ENCODE measurements at places on chromosomes 11 and 22.
A peak's percentile ranks its signal among the peaks of the same experiment; 100 is the strongest.

DNA sequence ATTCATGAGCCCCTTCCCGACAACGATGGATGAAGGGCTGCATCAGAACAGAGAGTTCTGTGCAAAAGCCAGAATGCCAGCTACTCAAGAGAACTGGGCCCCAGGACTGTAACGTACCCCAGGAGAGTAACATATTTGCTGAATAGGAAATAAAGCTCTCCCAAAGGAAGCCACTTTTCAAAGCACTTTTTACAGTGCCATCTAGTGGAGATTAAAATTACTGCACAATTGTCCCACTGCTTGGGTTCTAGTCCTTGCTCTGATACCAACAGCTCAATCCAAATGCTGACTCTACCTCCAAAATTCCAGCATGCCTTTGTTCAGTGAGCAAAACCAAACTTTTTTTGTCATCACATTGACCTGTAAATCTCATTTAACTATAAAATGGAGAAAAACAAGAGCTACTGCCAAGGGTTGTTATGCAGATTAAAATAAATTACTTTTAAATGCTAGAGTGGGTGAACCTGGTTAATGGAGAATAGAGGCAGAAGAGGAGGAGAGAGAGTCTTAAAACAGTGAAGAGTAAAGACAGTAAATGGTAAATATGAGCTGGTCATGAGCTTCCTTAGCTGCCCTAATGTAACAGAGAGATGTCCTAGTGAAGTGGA lies 87.6 kb upstream of the FSHB start:
- peak; percentile 17 for DNase-seq

DNA sequence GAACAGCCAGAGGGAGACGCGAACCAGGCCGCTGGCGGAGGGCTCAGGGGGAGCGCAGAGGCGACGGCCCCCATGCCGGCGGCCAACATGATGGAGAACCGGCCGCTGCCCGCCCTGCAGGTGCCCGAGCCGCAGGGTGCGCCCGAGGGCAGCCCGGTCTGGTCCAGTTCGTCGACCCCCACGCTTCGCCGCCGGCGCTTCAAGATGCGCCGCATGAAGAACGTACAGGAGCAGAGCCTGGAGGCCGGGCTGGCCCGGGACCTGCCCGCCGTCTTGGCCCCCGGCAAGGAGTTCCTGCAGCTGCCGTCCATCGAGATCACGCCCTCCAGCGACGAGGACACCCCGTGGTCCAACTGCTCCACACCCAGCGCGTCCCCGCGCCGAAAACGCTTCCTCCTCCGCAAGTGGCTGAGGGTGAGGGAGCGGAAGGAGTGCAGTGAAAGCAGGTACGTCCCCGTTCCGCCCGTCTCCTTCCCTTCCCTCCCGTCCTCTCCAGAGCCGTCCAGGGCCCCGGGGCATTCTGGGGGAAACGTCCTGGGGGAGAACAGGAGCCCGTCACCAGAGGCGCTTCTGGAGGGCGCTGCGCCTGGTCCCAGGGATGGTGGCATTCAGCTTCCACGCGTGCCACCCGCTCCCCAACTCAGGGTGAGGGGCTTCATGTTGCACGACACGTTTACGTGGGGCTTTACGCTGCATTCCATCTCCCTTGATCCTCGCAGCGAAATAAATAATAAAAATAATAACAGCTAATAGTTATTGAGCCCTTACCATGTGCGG lies 840 bp downstream of the GRAMD1B start:
- DNase-seq: peak; percentile 69

GRCh38 chr11:15228331-15228849 lies 113.7 kb downstream of the INSC start:
- DNase-seq: no peak

DNA sequence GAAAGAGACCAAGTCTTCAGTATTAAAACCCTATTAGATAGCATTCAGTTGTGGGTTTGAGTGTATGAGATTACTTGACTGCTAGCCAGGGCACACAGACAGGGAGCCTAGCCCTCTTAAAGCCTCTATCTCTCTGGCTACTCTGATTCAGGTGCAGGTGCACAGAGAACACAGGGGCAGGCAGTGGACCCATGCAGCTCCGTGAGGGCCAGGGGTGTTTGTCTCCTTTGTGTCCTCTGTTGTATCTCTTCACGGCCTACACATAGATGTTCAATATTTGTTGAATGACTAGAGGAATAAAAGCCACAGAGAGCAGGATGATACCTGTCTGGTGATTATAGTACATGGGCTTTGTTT lies 21.5 kb upstream of the AIFM3 start:
- DNase-seq: no peak

DNA sequence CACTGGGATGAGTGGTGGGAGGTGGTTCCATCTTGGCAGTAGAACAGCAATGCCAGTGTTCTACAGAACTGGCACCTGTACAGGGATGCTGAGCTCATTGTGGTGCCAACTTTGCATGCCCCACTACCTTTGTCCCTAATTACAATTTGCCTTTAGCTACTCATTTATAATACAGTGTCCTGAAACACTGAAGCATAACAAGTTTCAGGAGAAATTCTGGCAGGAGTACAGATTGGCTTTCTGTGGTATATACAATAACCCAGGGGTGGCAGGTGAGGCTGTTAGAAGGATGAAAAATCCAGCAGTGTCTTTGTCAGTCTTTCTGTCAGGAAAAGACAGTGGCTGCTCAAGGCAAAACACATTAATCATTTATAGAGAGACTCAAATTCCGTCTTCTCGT lies 240.3 kb downstream of the FAM76B start:
- DNase-seq: no peak

DNA sequence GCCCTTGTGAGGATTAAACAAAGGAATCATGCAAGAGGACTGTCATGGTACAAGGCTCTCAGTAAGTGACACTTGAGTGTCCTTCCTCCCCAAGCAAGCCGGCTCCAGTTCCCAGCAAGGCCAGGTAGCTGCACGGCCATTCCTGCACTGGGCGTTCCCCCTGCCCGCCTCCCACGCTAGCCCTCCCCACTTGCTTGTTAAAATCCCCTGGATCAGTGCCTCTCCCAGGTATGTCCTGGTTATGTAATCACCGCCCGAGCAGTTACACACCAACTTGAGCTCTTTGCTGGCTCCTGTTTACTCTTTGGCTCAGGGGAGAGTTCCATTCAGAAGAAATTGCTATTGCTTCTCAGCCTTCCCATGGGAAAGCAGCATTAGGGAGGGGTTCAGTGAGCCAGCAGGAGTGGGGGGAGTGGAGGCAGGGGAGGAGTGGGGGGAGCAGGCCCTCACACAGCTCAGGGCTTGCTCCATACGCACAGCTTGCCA lies 19.4 kb upstream of the MYEOV start:
- DNase-seq: no peak

GRCh38 chr22:25930083-25930482 lies 188.1 kb downstream of the MYO18B start:
- DNase-seq: no peak

GRCh38 chr11:68929706-68930570 lies 26.2 kb downstream of the IGHMBP2 start:
- no peak for DNase-seq

- DNase-seq: no peak
Observed at GRCh38 chr22:38987171-38987895, 5.2 kb downstream of the APOBEC3B start.

DNA sequence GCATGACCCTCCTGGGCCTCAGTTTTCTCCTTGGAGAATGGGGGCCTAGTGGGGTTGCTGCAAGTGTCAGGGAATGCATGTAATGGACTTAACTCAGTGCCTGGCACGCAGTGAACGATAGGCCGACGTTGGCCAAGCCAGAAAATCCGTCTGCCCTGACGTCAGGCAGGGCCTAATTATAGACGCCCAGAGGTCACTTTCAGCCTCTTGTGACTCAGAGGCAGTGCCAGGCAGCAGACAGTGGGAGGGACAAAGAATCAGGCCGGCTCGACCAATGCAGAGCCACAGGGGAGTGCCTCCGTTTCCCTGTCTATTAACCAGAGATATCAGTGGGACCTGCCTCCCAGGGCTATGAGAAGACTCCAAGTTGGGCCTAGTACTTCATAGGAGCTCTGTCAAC lies 115.0 kb downstream of the MN1 start:
- DNase-seq: no peak

DNA sequence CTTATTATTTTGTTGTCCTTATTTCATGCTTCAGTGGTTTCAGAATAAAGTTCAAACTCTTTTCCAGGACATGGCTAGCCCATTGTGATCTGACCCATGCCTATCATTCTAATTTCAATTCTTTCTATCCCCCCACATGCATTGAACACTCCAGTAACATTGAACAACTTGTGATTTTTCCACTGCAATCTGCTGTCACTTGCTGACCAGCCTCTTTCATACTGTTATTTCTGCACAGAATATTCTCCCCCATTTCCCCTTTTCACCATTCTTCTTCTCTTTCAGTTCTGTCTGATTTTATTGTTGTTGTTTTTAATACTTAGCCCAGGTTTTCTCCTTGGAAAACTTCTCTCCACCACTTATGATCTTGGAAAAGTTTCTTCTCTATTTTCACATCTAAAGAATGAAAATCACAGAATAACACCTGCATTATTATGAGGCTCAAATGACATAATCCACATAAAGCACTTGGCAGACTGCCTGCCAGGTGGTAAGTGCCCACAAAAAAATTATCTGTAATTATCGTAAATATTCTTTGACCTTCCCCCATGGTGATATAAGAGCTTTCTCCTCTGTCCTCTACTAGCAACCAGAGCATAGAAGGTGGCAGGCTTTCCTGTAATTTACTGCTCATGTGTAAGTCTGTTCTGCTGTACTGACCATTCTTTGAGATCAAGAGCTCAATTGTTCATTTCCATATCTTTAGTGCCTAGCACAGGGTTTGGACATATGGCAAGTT lies 51.9 kb upstream of the EED start:
- DNase-seq: no peak

DNA sequence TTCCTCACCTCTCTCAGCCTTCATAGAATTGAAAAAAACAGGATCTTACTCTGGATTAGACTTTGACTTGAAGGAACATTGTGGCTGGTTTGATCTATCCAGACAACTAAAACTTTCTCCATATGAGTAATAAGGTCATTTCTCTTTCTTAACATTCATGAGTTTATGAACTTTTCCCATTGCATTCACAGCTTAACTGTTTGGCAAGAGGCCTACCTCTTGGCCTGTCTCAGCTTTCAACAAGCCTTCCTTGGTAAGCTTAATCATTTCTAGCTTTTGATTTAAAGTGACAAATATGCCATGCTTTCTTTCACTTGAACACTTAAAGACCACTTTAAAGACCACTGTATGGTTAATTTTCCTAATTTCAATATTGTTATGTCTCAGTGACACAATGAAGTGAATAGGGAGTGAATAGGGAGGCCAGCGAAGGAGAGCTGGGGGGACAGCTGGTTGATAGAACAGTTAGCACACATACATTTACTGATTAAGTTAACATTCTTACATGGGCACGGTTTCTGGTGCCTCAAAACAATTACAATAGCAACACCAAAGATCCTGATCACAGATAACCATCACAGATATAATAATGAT lies 17.0 kb downstream of the IMMP1L start:
- DNase-seq: no peak

- DNase-seq: no peak
Observed at GRCh38 chr11:65918211-65919140, at the start of gene C11orf68. Gene C11orf68, minus strand, starts transcription at chr11:65919062. Its CDS starts 31 bp downstream, at chr11:65919031.

DNA sequence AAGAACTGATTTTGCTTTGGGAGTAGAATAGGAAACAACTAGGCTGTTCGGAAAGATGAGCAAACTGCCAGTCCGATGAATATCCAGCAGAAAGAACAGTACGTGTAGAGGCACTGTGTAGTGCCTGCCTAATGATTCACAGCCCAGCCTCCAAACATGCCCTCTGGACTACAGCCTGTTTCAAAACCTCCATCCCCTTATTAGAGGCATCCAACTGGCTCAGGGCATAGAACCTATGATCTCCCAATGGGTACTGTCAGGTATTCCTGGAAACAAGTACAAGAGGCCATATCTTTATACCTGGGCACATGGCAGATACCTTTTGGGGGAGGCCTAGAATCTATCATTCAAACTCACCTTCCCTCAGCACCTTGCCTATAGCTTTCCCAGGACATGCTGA lies 4.9 kb downstream of the RRP8 start:
- no peak for DNase-seq

GRCh38 chr11:83722392-83723119 lies 436.4 kb upstream of the CCDC90B start:
- no peak for DNase-seq

DNA sequence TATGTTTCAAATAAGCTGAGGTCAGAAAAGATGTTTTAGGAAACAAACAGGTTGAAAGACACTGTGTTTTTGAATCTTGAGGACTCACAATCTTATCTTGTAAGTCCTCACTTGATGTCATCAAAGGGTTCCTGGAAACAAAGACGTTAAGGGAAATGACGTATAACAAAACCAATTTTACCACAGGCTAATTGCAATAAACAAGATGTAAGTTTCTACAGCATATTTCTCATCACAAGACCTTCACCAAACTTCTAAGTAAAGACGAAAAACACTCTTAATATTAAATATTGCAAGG lies 433.5 kb upstream of the FAT3 start:
- no peak for DNase-seq

GRCh38 chr11:10590218-10590915 lies 21.9 kb upstream of the LYVE1 start:
- no peak for DNase-seq

- DNase-seq: no peak
Observed at GRCh38 chr11:85718991-85719807, 33.2 kb upstream of the CCDC89 start.
